Uterus (tissue), 4 donors: ENCODE measurements at places on chromosomes 4 and X.
A peak's percentile ranks its signal among the peaks of the same experiment; 100 is the strongest.

DNA sequence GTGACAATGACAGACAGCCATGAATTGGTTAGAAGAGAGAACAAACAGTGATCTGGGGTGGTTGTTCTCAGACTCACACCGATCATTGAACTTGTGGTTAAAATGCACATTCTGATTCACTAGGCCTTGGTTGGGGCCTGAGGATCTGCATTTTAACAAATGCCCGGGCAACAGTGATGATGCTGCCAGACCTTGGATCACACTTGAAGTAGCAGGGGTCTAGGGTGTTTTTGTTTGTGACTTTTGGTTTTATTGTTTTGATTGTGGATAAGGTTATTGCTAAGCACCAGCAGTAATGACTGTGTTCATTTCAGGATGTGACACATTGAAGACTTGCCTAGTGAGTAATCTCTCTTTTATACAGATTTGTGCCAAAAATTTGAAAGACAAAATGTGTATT, 36.5 kb downstream of the TXLNG start:
- DNase-seq = no peak

DNA sequence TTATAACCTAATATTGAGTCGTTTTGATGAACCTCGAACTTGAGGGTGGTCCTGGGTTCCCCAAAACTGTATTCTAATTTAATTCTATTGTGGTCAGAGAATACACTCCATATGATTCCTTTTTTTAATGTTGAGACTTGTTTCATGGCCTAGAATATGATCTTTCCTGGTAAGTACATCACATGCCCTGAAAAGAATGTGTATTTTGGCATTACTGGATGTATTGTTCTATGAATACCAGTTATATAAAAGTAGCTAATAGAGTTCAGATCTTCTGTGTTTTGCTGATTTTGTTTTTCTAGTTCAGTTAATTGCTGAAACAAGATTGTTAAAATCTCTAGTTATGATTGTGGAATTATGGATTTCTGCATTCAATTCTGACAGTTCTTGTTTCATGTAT, 18.8 kb downstream of the PRRG1 start:
- DNase-seq = no peak

- no peak for DNase-seq
Measured at GRCh38 chr4:107853444-107854355, 29.0 kb downstream of the SGMS2 start.

DNA sequence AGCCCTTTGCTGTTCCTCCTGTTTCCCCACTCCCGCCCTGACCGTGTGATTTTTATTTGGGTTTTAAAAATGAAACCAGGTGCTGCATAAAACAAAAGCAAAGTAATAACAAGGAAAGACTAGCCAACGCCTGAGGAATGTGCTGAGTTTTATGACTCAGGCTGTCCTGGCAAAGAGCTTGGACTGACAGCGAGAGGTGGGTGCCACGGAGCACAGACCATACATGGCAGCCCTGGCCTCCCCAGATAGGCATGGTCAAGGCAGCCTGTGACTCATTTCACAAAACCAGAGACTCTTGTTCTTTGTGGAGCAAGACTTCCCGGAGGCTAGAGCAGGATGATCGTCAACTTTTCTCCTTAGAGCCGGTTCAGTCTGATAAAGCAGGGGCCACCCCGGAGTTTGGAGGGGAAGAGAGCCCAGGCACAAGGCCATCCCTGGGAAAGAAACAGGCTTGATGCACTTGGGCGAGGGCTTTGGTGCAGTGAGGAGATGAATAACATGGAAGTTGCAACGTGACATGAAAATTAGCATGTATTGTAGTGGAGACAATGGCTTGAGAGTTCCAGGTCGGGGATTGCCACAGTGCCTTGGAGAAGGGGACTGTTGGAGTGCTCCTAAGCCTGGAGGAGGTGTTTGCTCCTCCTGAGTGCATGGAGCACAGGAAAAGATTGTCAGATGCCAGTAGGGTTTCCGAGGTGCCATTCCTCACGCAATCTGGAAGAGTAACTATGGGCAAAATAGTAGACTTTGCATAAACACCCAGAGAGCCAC, 54.8 kb downstream of the C4orf51 start:
- peak; percentile 91 for DNase-seq

GRCh38 chr4:2484993-2485392, 16.1 kb downstream of the RNF4 start:
- peak; percentile 31 for DNase-seq

DNA sequence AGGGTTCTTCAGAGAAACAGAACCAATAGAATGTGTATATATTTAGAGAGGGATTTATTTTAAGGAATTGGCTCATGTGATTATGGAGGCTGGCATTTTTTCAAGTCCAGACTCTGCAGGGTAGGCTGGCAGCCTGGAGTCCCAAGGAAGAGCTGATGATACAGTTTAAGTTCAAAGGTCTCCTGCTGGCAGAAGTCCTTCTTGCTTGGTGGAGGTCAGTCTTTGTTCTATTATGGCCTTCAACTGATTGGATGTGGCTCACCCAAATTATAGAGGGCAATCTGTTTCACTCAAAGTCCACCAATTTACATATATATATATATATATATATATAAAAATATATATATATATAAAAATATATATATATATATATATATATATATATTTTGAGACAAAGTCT, 52.1 kb upstream of the HSD17B10 start:
- DNase-seq = no peak

DNA sequence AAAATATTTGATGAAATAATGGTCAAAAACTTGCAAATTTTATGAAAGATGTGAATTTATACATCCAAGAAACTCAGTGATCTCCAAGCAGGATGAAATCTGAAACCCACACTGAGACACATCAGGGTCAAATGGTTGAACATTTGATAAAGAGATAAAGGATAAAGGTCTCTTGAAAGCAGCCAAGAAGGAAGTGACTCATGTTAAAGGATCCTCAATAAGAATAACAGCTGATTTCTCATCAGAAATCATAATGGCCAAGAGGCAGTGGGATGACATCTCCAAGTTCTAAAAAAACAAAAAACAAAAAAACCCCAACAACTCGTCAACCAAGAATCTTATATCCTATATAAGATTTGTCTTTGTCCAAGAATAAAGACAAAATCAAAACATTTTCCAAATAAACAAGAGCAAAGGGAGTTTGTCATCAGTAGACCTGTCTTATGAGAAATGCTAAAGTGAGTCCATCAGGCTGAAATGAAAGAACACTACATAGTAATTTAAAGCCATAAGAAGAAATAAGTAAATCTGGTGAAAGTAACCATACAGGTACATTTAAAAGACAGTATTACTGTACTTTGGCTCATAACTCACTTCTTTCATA, 121.7 kb downstream of the PDS5A start:
- DNase-seq = no peak

DNA sequence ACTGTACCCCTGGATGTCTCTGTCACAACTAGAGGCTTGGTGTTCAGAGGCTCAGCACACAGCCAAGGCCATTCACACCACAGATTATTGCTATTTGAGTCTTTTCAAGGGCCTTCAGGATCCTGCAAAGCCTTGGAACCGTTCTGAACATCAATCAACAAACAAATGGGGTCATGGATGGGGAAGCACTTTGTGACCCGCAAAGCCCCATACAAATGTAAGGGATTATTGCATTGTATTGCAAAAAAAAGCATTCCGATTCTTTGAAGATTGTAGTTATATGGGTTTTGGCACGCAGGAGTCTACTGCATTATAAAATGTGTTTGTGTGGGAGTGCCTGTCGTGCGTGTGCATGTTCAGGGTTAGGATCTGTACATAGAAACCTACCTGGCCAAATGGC, 17.3 kb upstream of the BCORL1 start:
- DNase-seq = no peak

GRCh38 chr4:4714331-4714730, 145.1 kb upstream of the MSX1 start:
- no peak for DNase-seq

DNA sequence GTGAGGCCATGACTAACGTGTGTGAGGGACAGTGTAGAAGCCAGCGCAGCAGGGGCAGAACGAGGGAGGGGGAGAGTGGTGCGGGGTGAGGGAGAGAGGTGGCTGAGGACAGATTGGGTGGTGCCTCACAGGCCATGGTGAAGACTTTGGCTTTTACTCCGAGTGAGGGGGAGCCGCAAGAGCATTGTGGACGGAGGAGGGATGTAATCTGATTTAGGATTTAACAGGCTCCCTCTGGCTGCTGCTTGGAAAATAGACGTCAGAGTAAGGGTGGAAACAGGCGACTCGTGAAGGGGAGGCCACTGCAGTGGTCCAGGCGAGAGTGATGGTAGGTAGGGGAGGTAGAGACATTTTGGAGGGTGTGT, 13.0 kb downstream of the PPP1R3F start:
- DNase-seq = peak; percentile 27

DNA sequence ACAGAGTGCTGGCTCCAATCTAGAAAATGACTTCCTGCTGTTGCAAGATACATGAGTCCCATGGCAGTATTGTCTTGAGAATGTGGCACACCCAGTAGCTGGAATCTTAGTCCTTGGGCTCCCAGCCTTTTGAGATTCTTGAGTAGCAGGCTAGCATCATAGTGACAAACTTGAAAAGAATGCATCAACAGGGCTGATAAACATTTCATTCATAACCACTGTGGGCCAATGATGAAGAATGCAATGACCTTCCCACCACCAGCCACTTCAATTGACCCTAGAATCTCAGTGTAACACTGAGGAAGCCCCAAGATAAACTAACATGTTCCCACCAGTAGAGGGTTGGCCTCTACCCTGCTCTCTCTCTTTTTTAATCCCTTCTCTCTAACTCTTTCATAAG, 329.3 kb downstream of the GBA3 start:
- no peak for DNase-seq

DNA sequence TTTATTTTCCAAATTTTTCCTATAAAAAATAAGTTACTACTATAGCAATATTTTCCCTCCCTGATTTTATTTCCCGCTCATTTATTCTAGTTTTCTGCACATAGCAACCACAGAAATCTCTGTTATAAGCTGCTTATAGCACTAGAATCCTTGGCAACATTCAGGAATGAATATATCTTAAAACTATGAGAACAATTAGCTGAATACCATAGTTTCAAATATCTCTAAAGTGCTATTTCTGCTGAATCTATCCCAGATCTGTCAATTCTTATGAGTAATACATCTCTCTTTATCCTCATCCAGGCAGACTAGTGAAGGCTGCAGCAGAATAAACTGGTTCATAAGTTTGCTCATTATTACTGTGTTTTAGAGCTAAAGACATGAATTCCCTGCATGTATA, 622.9 kb upstream of the DIPK2B start:
- no peak for DNase-seq

DNA sequence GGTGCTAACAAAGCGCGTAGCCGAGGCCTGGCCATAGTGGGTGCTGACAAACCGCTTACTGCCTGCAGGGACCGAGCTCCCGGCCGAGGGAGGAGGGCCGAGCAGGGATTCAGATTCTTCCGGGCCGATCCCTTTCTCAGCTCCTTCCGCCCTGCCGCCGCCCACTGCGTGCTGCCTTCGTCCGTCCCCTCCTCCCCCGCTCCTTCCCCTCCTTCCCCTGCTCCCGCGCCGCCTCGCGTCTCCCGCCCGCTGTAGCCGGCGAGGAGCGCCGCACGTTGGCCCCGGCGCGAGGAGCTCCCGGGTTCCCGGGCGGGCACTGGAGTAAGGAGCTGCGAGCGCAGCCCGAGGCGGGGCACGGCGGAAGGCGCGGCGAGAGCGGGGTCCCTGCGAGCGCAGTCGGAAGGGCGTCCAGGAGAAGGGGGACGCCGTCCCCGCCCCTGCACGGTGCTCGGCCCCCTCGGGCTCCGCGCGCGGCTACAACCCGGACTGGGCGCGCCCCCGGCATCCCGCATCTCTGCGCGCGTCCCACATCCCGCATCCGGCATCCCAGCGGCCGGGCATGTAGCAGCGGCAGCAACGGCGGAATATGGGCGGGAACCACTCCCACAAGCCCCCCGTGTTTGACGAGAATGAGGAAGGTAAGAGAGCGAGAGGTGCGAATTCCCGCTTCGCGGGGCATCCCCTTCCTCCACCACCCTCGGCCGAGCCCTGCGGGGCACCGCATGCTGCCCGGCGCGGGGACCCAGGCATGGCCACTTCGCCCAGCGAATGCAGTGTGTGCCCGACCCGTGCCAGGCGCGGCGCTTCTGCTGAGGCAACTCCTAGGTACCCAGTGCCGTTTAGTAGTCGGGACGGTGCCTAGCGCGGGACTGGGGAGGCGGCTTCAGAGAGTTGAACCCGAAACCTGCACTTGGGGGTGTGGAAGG, at the start of gene STK32B:
TSS of gene STK32B (plus strand) at position 203 of the 926 bp plus-strand sequence.
- peak; percentile 59 for DNase-seq

- DNase-seq = no peak
Measured at GRCh38 chrX:24335871-24336270, 22.0 kb upstream of the SUPT20HL2 start.

DNA sequence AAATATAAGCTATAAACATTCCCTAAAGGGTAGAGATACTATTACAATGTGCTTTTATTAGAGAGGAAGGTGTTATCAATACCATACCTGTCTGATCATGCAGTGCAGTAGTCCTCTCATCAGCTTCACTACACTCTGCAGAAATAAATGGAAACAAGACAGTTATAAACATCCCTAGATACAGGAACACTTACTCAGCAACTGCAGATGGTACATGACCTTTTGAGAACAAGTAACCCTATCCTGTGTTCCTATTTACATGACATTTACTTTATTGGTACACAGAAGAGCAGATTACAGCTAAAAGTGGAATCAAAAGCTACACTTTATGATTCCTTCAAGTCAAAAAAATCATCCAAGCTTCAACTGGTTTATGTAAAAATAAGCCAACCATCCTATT, 9.0 kb downstream of the PHKA1 start:
- DNase-seq = no peak

GRCh38 chrX:136856551-136856950, 24.0 kb downstream of the RBMX start:
- DNase-seq = no peak

DNA sequence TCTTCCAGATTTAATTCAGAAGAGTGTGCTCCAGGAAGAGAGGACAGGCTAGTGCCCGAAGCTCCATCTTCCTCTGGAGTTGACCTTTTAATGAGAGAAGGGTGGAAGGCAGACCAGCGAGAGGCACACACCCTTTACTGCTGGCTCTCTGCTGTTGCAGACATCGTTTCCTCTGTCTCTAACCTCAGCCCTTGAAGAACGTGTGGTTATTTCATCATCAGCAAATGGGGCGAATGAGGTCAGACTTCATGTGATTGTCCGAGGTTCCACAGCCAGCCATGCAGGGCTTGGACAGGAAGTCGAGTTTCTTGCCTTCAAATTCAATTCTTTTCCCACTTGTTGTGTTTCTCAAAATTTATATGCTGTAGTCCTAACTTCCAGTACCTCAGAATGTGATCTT, 155.2 kb upstream of the MSX1 start:
- DNase-seq = peak; percentile 40

GRCh38 chr4:55733932-55734331, 85.7 kb upstream of the EXOC1L start:
- DNase-seq = peak; percentile 18

DNA sequence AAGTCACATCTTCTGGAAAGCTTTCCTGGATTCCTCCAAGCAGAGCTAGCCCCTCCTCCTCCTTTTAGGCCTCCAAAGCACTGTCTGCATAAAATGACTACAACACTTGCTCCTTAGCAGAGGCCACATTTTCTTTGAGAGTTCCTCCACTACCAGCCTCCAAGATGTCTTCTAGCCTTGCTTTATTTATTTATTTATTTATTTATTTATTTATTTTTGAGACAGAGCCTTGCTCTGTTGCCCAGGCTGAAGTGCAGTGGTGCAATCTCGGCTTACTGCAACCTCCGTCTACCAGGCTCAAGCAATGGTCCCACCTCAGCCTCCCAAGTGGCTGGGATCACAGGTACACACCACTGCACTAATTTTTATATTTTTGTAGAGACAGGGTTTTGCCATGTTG, 4.6 kb upstream of the GPC4 start:
- no peak for DNase-seq
